ENCODE measurements at places on chromosomes 3 and 15.

DNA sequence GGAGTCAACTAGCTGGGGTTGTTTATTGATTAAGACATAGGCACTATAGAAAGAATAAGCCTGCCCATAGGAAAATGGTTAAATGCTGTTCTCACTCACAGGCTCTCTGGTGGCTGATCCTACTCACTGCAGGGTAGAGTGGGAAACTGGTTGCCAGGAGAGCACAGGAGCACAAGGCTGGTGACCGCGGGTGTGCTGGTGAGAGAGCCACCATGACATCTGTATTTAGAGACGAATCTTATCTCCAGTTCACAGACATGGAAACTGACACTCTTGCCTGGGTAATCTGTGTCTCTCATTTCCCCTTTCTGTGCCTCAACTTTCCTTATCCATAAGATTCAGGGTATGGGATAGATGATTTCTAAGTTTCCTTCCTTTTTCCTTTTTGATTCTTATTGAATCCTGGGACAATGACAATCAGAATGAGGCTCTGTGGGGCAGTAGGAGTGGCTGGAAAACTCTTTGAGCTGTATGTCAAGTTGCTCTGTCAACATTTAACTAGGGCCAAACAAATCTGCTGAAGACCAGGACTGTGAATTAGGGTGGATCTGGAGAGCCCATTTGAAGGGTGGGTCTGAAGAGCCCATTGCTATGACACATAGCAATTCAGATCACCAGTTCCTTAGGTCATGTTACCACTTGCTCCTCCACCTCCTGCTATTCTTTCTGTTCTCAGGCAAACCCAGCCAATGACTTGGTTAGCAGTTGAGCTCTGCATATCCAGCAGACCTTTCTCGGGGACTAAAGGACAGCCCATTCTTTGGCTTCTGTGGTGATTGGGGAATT, 286.1 kb upstream of the TBL1XR1 start:
- no peak for DNase-seq

DNA sequence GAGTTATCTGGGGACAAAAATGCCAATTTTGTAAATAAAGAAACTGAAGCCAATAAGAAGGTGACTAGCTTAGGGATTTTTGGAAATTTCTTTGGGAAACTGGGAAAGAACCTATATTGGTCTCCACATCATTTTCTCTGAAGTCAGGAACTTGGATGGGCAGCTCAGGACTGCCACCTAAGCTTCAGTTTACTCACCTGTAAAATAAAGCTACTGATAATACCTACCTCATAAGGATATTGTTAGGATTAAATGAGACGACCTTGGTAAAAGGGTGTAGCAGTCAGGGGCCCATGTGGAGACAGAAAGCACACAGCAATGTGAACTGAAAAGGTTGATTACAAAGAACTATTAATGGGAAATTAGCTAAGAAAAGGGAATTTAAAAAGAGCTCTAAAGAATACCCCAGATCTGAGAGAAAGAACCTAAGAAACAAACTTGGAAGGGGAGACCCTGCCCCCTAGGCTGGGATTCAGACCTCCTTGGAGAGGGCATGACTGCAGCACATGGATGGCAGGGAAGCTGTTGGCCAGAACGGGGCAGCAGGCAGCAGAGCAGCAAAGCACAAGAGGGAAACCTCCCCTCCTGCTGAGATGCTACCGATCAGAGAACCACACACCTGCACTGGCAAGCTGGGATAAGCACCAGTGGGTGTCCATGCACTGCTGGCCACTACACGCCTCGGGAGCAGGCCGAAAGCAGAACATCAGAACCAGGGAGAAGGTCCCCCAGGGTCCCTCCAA, 83.7 kb upstream of the THBS1 start:
- no peak for DNase-seq

GRCh38 chr3:11238060-11238459, 34.1 kb upstream of the ATG7 start:
- no peak for DNase-seq

GRCh38 chr15:95024351-95024750, 793.0 kb downstream of the MCTP2 start:
- DNase-seq: no peak

DNA sequence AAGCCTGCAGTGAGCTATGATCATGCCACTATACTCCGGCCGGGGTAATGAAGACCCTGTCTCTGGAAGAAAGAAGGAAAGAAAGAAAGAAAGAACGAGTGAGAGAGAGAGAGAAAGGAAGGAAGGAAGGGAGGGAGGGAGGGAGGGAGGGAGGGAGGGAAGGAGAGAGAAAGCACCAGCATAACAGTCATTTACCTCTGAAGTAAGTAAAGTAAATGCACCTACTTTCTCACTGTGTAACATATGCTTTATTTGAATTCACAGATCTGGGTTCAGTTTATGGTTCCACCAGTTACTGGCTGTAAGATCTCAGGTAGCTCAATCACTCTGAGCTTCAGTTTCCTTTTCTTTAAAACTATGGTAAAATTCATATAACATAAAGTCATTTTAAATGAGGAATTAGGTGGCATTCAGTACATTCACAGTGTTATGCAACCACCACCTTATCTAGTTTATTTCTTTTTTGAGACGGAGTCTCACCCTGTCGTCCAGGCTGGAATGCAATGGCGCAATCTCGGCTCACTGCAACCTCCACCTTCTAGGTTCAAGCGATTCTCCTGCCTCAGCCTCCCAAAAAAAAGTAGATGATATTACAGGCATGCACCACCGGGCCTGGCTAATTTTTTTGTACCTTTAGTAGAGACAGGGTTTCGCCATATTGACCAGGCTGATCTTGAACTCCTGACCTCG, 16.1 kb upstream of the RAD54L2 start:
- no peak for DNase-seq

GRCh38 chr15:29759596-29759995, 62.7 kb downstream of the TJP1 start:
- no peak for DNase-seq

DNA sequence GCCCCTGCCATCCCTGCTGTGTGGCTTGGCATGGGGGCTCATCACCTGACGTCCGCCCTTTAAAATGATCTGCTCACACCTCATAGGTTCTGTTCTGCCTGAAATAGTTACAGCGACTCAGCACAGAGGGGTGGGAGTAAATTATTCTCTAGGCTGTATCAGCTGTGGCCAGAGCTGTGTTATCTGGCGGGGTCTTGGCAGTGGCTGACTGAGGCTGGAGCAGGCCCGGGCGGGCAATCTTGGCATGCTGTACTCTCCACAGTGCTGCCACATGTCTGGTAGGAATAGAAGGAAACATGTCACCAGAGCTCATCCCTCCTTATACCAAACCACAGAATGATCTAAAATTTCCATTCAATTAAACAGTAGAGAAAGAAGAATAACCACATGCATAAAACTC, 499.9 kb upstream of the LMCD1 start:
- no peak for DNase-seq

GRCh38 chr3:155763870-155764463, 19.1 kb upstream of the PLCH1 start:
- DNase-seq: no peak

- DNase-seq: no peak
Measured at GRCh38 chr15:67108122-67108961, 42.9 kb downstream of the SMAD3 start.

DNA sequence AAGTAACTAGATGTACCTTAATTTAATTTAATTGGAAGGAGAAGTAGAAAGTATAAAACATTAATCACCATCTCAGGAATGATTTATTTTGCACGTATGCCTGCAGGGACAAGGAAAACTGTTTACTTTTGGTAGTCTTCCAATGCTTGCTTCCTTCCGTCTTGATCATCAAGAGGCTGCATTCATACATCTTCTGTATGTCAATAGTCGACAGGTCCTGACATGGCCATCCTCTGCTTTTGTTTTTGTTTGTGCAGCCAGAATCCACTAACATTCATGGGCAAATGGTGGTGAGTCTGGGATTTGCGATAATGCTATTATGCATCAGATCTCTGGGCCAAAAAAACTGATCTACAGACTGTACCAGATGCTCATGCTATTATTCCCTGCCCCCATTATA, 56.6 kb upstream of the ZPLD1 start:
- no peak for DNase-seq

DNA sequence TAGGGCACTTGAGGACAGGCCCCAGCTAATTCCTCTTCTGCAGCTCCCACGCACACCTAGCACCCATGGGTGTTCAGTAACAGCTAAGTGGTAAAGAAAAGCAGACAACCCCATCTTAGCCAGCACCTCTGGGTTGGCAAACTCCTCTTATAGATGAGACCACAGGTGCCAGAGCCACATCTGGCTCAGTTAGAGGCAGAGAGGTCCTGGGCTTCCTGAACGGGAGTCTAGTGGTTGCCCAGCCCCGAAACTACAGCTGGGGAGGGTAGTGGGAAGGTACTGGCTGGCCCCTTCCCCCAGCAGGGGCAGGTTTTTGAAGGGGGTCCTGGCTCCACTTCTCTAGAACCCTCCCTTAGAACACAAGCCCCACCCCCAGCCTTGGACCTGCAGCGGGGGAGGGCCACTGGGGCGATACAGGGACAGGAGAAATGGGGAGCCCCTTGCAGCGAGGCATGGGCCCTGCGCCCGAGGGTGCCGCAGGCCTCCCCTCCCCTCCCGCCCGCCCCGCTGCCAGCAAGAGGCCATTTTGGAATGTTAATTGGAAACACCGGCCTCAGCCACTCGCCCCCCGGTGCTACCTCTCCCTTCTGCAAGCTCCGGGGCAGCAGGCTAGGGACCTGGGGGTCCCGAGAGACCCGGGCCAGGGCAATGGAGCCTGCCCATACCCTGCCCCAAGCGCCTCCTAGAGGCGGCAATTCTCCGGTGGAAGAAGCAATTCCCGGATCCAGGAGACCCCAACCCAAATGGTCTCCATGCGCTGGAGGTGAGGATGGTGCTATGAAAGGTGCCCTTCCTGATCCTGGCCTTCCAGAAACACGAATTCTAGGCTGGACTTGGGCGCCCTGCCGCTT, 1.5 kb downstream of the DUSP7 start:
- no peak for DNase-seq

DNA sequence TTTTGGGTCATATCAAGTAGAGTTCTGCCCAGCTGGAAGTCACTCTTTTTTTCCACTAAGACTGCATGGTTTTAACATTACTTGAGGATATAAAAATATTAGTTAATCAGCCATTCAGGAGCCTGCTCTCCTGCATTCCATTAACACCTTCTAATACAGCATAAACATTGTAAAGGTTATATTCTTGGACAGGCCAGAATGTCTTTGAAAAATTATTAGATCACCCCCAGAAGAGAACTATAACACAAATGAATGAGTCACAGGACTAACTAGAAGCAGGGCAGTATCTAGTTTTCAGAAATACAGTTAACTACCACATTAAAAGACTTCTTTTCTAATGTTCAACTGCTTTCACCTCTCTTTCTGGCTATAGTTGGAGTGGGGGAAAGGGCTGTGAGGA, 80.9 kb downstream of the THBS1 start:
- DNase-seq: no peak

Data from stimulated activated CD8-positive, alpha-beta memory T cell treated with anti-CD3 and anti-CD28 coated beads, Interleukin-7, amount 100 ng/mL, for 1 hour (primary cell).